ENCODE measurements at places on chromosomes 1 and 21.

- peak; percentile 56 for DNase-seq
Observed at GRCh38 chr1:54516249-54516920, 31.6 kb upstream of the ACOT11 start.

GRCh38 chr1:221157026-221157761, 278.0 kb downstream of the HLX start:
- DNase-seq: no peak

GRCh38 chr21:15797577-15798363, 68.0 kb downstream of the USP25 start:
- no peak for DNase-seq

- no peak for DNase-seq
Observed at GRCh38 chr1:184276416-184276815, 110.4 kb upstream of the C1orf21 start.

- DNase-seq: peak; percentile 42
Observed at GRCh38 chr1:1779691-1780597, 1.7 kb upstream of the NADK start.

DNA sequence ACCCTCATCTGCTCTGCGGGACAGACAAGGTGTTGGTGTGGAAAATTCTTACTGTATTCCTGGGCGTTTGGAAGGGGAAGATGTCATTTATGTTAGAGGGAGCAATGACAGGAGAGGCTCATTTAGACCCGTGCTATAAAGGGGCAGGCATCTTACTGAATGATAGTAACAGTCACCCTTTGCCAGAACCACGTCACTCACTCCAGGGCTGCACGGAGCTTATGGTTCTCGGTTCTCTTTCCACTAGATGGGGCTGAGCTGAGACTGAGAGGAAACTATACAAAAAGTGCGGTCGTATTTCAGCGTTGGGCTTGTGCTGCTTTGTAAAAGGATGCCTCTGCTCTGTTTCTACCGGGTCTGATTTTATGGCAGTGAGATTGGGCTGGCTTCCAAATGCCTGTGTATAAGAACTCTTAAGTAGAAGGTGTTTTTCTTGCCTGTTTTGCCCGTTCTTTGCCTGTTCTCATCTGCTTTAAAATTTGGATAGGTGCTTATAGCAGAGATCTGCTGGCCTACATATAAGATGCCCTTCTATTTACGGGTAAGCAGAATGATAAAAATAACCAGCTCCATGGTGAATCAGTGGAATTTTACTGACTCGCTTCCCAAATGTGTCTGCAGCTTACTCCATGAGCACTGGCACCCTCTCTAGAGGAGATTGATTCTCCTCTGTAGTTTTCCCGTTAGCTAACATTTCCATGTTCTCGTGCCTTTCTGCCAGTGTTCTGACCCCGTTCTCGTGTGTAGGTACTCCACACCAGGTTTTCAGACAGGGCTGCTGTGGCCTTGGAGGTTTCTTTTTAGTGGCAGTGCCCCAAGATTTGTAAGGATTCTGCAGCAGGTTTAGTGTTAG, 55.9 kb downstream of the MRPS6 start:
- peak; percentile 86 for DNase-seq

GRCh38 chr1:230270559-230271281, 155.4 kb downstream of the PGBD5 start:
- peak; percentile 47 for DNase-seq

- peak; percentile 87 for DNase-seq
Observed at GRCh38 chr1:205335692-205336091, 14.1 kb upstream of the NUAK2 start.
